ENCODE measurements at places on chromosomes 6 and 20.

DNA sequence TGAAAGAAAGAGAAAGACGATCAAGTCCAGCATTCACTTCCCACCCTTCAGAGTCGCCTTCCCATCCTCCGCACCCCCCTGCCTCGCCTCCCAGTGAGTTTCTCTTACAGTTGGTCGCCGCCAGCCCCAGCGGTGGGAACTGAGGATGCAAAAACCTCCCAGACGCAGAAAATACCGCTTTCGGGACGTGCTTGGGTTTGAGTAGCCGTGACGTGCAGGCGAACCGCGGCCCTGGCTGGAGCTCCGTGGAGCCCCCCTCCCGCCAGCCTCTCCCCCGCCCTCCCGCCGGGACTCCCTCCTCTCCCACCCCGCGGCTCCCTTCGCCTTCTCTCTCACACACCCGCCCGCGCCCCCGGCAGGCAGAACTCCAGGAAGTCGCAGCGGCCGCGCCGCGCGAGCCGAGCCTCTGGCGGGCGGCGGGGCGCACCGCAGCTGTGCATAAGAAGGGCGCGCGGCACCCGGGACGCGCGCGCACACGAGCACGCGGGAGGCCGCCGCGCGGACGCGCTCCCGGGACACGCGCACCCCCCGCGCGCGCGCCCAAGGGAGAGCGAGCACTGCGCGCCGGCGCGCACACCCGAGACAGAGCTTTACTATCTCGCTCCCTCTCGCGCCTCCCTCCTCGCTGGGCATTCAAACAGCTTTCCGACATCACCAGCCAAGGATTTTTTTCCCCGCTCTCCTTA is at the start of gene ADGRB3:
ADGRB3 (plus strand) TSS at position 557 of the 686 bp plus-strand sequence. CDS start 3,394 bp downstream, outside the sequence.
- peaks cover 15% of the 10 kb centered on the region for H3K27me3 ChIP-seq
- H3K27ac ChIP-seq, result no peak within 1 kb of the TSS
- no peak for DNase-seq
- no peaks in the 10 kb centered on the region for H3K4me1 ChIP-seq
- no peak within 1 kb of the TSS for H3K4me3 ChIP-seq

DNA sequence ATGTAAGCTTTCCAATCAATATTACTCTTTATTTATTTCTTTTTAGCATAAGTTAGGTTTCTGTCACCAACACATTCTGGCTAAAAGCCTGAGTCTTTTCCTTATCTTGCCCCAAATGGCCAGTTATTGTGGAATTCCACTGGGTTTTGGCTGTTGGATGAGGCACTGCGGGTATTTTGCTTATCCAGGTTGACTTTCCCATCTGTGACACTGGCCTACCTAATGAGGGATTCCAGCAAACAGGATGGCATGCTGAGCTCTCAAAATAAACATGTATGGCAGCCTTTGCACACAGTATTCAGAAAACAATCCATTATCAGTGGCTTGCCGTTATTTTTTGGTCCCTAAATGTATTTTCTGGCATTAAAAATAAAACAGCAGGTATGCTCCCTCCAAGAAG is 6.5 kb upstream of the RALGAPB start:
- no peak overlapping the region for H3K27ac ChIP-seq
- no peaks in the 10 kb centered on the region for H3K27me3 ChIP-seq
- no peak overlapping the region for H3K4me3 ChIP-seq
- no peak for DNase-seq
- H3K36me3 ChIP-seq, result no peaks in the 10 kb centered on the region
- no peaks in the 10 kb centered on the region for H3K4me1 ChIP-seq

DNA sequence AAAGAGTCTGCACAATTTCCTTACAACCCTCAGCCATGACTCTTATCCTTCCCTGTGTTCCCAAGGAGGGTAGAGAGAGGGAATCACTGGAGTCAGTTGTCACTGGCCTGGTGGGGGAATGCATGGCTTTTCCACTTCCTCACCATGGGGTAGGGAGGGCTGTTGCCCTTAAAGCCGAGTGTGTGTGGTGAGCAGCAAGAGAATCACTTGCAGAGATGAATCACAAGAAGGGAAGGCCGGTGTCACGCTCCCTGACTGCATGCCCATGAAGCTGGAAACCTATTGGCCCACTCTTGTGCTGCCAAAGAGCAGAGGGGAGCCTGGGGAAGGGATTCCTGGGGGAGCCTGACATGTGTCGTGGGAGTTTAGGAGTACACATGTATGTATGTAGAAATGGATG is 18.1 kb upstream of the BMP6 start:
- H3K27me3 ChIP-seq, result no peaks in the 10 kb centered on the region
- H3K27ac ChIP-seq, result no peak overlapping the region
- no peak for DNase-seq

GRCh38 chr6:40349123-40349900 is 237.9 kb downstream of the LRFN2 start:
- no peaks in the 10 kb centered on the region for H3K36me3 ChIP-seq
- H3K27me3 ChIP-seq, result peaks cover 29% of the 10 kb centered on the region
- H3K27ac ChIP-seq, result no peak overlapping the region

DNA sequence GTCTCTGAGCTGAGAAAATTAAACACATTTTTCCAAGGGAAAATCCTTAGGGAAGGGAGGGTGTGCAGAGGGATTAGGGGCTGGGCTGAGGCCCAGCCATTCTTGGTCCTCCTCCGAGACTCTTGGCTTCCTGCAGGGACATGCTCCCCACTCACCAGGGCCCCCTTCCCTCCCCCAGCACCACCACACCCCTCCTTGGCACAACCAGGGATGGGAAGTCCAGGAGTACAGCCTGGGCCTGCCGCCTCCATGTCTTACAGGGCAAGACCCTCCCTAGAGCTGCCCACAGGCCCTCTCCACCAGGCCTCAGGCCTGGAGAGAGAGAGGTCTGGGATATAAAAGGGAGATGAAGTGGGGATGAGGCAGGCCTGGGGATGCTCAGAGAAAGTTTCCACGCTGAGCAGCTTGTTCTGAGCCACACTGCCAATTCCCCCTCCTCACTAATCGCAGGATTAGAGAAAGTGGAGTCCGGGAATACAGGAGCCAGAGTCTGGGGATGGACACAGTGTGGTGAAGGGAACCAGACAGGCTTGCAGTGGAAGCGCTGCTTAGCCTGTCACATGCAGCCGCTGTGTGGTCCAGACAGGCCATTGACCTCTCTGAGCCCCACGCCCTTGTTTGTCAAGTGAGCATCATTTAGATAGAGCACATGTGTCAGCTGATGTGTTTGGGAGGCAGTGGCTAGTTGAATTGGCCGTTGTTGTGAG is 105.5 kb downstream of the MRPL14 start:
- H3K27ac ChIP-seq, result no peak overlapping the region
- DNase-seq, result no peak
- H3K4me1 ChIP-seq, result peaks cover 14% of the 10 kb centered on the region
- H3K27me3 ChIP-seq, result no peaks in the 10 kb centered on the region
- no peak overlapping the region for H3K4me3 ChIP-seq

DNA sequence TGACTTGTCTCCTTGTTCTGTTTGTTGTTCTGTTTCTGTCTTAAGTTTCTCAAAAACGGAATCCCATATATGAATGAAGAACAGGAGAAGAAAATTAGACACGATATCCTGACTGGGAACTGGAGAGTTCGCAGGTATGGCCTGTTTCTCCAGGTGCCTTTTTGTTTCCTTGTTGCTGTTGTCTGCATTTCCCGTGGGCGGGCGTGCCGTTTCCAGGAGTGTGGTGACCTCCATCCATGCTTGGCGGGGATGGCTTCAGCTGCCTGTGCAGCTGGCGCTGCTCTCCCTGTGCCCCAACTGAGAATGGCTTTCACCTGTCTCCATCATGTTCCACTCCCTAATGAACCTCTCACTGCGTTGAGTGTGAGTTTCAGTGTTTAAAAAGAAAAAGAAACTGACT is 4.4 kb downstream of the PNLDC1 start:
- H3K4me3 ChIP-seq, result no peak overlapping the region
- no peaks in the 10 kb centered on the region for H3K36me3 ChIP-seq
- DNase-seq, result no peak
- H3K27ac ChIP-seq, result no peak overlapping the region
- peaks cover 10% of the 10 kb centered on the region for H3K4me1 ChIP-seq

DNA sequence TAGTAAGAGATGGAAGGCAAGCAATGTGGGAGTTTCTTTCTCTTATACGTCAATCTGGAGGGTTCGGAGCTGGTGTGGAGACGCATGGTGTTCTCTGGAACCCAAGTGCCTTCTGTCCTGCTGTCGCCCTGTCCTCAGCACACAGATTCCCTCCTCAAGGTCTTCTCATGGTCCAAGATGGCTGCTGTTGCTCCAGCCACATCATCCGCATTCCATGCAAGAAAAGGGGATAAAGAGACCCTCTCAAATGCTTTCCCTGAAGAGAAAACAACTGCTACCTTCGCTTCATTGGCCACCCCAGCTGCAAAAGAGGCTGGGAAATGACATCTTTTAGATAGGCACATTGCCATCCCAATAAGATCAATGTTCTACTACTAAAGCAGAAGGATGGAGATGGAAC is 151.2 kb downstream of the ANKRD60 start:
- DNase-seq, result no peak
- H3K4me3 ChIP-seq, result no peak overlapping the region
- H3K36me3 ChIP-seq, result no peaks in the 10 kb centered on the region
- H3K27me3 ChIP-seq, result no peaks in the 10 kb centered on the region
- H3K27ac ChIP-seq, result no peak overlapping the region
- peaks cover 17% of the 10 kb centered on the region for H3K4me1 ChIP-seq

- H3K36me3 ChIP-seq, result no peaks in the 10 kb centered on the region
- no peaks in the 10 kb centered on the region for H3K27me3 ChIP-seq
- H3K27ac ChIP-seq, result no peak overlapping the region
- H3K4me3 ChIP-seq, result no peak overlapping the region
- H3K4me1 ChIP-seq, result no peaks in the 10 kb centered on the region
- DNase-seq, result no peak
Observed at GRCh38 chr20:4366076-4366475, 350.7 kb upstream of the RNF24 start.

GRCh38 chr20:45727044-45727443 is 4.9 kb downstream of the SPINT4 start:
- H3K4me3 ChIP-seq, result no peak overlapping the region
- H3K4me1 ChIP-seq, result no peaks in the 10 kb centered on the region
- no peak for DNase-seq
- H3K36me3 ChIP-seq, result no peaks in the 10 kb centered on the region
- peaks cover 23% of the 10 kb centered on the region for H3K27me3 ChIP-seq

GRCh38 chr6:15985379-15985959 is 143.4 kb upstream of the MYLIP start:
- peaks cover 36% of the 10 kb centered on the region for H3K27me3 ChIP-seq
- no peak for DNase-seq
- no peak overlapping the region for H3K4me3 ChIP-seq
- no peak overlapping the region for H3K27ac ChIP-seq
- no peaks in the 10 kb centered on the region for H3K36me3 ChIP-seq

DNA sequence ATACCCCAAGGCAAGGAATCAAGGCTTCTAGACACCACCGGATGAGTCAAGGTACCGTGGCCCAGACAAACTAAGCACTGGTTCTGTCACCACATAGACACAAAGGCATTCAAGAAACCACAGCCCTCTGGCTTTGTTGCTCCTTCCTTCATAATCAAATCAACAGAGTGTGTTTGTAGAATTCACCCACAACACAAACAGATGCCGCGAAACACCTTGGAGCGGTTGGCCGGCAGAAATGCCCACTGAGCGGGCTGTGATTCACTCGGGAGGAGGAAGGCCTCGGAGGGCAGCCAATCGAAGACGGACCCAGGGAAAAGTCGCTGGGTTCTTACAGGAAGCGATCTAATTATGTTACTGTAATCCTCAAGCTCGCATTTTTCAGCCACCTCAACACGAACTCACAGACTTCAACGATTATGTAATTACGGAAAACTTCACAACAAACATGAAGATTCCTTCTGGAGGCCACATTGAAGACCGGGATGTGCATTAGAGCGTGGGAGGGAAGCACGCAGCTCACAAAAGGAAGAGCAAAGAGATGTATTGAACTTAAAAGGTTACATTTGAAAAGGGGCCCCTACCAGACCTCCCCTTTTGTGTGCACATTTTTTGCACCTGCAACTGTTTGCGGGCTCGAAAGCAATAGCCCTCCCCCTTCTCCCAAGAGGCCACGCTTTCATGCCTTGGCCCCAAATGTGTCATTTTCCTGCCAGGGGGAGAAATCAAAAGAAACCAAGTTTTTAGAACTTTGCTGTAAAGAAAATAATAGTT is 184.7 kb upstream of the PREP start:
- no peaks in the 10 kb centered on the region for H3K27me3 ChIP-seq
- peaks cover 7% of the 10 kb centered on the region for H3K4me1 ChIP-seq
- no peak for DNase-seq
- H3K36me3 ChIP-seq, result no peaks in the 10 kb centered on the region

- H3K36me3 ChIP-seq, result no peaks in the 10 kb centered on the region
- 0 out of 2 replicates have a peak, but pooled peaks cover 5% of the 10 kb centered on the region for H3K4me1 ChIP-seq
- H3K27ac ChIP-seq, result no peak overlapping the region
Observed at GRCh38 chr6:141587482-141588266, 545.1 kb upstream of the GJE1 start.

- peaks cover 5% of the 10 kb centered on the region for H3K36me3 ChIP-seq
- H3K4me3 ChIP-seq, result no peak overlapping the region
- H3K4me1 ChIP-seq, result no peaks in the 10 kb centered on the region
Observed at GRCh38 chr6:20564777-20565176, 30.5 kb downstream of the CDKAL1 start.

DNA sequence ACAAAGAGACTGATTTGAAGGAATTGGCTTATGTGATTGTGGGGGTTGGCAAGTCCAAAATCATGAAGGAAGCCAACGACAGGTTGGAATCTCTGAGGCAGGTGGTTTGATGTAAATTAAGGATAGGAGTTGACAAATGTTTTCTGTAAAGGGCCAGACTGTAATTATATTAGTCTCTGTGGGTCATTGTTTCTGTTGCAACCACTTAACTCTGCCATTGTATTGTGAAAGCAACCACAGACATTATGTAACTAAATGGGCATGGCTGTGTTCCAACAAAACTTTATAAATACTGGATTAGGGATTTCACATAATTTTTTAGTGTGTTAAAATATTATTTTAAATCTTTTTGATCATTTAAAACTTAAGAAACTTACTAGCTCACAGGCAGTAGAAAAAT is 199.2 kb upstream of the MYLIP start:
- H3K27me3 ChIP-seq, result peaks cover 38% of the 10 kb centered on the region
- H3K27ac ChIP-seq, result no peak overlapping the region
- no peaks in the 10 kb centered on the region for H3K4me1 ChIP-seq
- no peaks in the 10 kb centered on the region for H3K36me3 ChIP-seq
- no peak for DNase-seq

DNA sequence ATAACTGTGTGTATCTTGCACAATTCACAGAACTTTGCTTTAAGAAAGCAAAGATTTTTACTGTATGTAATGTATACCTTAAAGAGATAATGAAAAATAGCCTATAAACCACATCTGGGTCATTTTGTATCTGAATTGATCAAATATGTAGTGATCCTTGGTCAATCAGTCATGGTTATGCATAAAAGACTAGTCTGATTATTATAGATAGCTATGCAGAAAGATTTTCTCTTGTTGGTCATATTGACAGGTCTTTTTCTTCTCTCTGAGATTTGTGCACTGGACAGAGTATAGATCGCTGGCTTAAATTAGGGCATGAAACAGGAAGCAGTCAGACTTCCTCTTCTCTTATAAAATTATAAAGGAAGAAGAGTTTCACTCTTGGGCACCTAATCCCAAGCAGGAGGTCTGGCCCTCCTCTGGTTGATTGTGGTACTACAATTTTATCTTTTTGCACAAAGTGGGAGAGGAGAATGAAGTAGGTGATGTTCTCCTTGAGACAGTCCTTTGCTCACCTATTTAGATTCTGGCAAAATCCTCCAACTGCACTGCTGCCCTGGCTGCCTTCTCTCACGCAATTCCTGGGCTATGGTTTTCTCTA is 380.9 kb upstream of the RGS17 start:
- DNase-seq, result no peak
- H3K4me1 ChIP-seq, result no peaks in the 10 kb centered on the region
- H3K27me3 ChIP-seq, result no peaks in the 10 kb centered on the region
- H3K36me3 ChIP-seq, result no peaks in the 10 kb centered on the region
- no peak overlapping the region for H3K27ac ChIP-seq
